ENCODE measurements at places on chromosomes 2 and 18.

GRCh38 chr2:11642972-11643371 is 27.0 kb downstream of the NTSR2 start:
- no peak for DNase-seq

DNA sequence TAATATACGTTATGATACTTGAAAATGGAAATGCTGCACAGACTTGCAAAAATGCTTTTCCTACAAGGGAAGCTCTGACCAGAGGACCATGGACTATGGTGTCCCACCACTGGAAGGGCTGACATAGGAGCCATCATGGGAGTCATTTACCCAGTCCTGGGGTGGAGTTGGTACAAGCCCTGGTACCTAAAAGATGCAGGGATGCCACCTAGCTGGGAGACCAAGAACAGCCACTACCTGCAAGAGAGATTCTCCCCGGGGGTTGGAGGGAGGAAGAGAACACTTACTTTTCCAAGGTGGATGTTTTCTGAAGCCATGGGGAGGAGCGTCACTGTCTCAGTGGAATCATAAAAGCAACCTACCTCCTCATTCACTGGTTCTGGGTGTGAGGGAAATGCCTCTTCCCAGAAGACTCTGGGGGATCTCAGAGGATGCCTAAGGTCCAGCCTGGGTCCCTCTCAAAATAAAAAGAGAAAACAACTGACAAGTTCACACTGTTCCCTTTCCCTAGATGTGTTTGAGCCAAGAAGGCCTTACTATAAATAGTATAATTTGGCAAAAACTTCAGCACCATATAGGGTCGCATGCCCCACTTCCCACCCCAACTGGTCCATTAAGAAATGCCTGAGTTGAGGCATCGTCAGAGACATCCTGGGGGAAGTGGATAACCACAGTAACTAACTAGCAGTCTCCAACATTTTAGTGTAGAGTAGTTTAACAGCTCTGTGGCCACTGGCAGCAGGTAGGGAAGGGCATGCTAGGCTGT is 39.9 kb downstream of the REEP1 start:
- DNase-seq: no peak

- no peak for DNase-seq
Observed at GRCh38 chr2:55054106-55054875, 4.0 kb upstream of the RTN4 start.

DNA sequence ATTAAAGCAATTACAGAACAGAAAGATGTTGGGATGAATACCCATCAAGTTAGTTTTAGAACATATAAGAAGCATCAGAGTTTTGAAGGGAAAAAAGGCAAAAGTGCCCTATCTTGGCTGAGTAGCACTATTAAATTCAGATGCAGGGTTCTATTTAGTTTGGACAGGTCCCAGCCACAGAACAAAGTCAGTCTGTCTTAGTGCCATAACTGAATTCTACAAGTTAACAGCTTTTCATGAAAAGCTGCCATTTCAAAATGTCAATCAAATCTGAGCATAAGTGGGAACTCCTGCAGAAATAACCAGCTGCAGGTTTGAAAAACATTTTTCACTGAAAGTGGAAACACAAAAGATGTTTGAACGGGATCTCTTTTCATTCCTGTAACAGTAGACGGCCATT is 160.4 kb downstream of the SRBD1 start:
- DNase-seq: no peak

DNA sequence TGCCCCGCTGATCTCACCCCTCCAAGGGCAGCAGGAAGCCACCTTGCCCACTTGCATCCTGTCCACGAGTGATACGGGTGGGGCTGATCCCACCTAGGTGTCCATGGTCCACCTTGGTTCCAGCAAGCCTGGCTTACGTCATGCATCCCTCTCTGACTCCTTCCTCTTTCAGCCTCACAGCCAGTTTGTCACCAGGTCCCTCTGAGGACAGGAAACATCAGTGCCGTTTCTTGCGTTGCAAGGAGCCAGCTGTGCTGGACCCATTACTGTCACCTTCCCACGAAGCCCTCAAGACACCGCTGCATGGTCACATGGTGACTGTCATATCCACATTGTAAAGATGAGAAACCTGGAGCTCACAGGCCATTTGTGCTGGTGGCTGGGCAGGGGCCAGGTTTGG is 34.8 kb upstream of the TWIST2 start:
- no peak for DNase-seq
